ENCODE measurements at places on chromosomes 4 and X.

GRCh38 chr4:11424000-11424399 is 4.7 kb downstream of the HS3ST1 start:
- DNase-seq = no peak

DNA sequence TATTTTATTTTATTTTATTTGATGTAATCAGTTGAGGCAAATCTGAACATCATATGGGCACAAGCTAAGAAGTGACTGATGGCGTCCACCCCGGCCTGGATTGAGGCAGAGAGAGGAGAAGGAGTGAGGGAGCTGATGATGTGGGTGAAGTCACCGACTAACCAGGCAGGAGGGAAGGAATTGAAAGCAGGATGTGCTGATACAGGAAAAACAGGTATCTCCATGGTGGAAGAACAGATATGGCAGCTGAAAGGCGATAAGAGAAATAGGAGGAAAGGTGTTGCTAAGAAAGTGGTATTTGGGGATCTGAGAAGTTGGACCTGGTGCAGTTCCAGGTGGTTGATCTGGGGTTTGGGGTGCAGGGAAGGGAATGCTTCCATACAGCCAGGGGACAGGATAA is 37.6 kb upstream of the GYPB start:
- DNase-seq = no peak

- no peak for DNase-seq
These were observed 1491.2 kb downstream of the STIM2 start for GRCh38 chr4:28351826-28352225.

- no peak for DNase-seq
These were observed 35.5 kb upstream of the FAT1 start for GRCh38 chr4:186758929-186759682.
